ENCODE measurements at places on chromosomes 16 and 17.

DNA sequence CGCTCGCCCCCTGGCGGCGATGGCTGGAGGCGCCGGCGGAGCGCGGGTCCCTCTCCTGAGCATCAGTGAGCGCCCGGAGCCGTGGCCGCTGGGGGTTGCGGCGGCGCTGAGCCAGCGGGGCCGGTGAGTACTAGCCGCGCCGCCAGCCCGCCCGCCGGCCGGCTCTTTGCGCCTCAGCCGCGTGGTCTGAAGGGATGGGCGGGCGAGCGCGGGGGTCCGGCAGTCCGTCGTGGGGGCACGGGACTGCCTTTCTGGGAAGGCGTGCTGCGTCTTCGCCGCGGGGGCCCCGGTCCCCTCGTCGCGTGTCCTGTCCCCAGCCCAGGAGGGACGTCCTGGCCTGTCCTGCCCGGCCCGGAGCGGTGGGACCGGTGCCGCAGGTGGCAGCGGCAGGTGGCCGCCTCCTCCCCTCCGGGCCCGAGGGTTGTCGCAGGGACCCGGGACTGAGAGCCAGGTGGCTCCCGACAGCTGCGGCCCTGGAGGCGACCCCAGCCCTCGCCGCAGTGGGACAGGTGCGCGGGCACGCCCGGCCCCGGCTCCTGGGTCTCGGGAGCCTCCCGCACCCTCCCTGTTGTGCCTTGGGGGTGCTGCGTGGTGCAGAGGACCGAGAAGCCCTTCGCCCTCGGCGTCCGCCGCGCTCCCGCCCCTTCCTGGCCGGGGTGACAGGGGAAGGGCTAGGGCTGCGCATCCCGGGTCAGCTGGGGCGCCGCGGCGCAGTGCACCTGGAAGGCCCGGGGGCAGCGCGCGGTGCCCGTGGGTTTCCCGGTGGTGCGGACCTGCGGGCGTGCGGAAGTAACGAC, at the start of gene SPECC1:
SPECC1 (plus strand) TSS at position 58 of the 797 bp plus-strand sequence. CDS start 87,293 bp downstream, outside the sequence.
- peak; percentile 91 for DNase-seq

DNA sequence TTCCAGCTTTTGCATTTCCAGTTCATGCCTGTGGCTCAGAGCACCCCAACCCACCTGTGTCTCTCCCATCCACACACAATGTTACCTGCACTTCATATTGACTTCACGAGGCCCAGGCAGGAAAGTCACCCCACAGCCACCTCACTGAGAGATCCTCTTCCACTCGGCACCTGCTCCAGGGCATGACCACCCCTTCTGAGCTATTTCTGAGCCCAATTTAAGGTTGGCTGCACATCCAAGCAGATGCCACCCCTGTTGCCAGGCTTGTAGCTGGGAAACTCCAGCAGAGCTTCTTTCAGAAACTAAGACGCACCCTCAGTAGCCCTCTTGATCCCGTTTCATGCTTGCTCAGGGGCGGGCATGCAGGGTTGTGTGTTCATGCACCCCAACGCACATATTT, 88.4 kb downstream of the SOCS1 start:
- DNase-seq, result no peak

GRCh38 chr16:81627024-81627423, 152.1 kb upstream of the PLCG2 start:
- no peak for DNase-seq

GRCh38 chr17:29566473-29567303, at the start of gene ABHD15:
TSS of gene ABHD15 (minus strand) at chr17:29567037. CDS start at chr17:29566966, 71 bp downstream.
- DNase-seq, result peak; percentile 85

- no peak for DNase-seq
Observed at GRCh38 chr16:31493506-31494125, 10.7 kb downstream of the SLC5A2 start.

- DNase-seq, result no peak
Observed at GRCh38 chr17:74272731-74273201, 1.3 kb upstream of the DNAI2 start.

DNA sequence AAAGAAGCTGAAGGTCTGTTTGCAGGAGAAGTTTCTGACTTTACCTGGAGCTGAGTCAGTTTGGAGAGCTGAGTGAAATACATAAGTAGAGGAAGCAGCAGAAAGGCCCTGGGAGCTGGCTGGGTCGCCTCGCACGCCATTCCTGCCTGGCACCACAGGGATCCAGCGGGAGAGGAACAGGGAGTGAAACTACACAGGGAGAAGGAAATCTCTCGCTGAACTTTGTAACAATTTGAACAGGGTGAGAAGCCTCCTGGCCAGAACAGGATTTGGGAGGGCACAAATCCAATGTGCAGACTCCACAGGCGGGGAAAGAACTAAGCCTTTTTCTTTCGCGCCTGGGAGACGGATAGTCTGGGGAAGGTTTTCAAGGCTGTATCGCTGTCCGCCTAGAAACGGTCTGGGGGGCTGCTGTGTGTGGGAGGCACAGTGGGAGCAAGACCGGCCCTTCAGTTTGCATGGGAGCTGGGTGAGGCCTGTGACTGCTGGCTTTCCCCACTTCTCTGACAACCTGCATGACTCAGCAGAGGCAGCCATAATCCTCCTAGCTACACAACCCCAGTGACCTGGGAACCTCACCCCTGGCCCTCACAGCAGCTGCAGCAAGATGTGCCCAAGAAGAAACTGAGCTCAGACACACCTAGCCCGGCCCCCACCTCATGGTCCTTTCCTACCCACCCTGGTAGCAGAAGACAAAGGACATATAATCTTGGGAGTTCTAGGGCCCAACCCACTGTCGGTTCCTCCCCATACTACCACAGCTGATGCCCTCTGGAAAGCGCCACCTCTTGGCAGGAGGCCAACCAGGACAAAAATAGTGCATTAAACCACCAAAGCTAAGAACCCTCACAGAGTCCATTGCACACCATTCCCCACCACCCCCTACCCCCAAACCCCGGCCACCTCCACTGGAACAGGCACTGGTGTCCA, 778.6 kb downstream of the KCNJ2 start:
- no peak for DNase-seq

- DNase-seq, result no peak
Observed at GRCh38 chr17:74603037-74603635, 11.1 kb upstream of the CD300LD start.

DNA sequence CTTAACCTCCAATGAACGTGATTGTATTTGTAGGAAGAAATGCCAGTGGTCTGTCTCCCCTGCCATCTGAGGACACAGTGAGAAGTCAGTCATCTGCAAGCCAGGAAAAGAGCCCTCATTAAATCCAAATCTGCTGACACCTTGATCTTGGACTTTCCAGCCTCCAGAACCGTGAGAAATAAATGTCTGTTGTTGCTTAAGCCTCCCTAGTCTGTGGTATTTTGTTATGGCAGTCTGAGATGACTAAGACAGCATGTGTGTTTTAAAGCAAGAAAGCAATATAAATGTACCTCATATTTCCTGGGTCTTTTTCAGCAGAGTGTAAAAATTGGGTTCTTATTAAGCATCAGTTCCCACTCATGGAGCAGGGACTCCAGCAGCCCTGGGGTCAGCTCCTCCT, 177.9 kb upstream of the NLRP1 start:
- no peak for DNase-seq

DNA sequence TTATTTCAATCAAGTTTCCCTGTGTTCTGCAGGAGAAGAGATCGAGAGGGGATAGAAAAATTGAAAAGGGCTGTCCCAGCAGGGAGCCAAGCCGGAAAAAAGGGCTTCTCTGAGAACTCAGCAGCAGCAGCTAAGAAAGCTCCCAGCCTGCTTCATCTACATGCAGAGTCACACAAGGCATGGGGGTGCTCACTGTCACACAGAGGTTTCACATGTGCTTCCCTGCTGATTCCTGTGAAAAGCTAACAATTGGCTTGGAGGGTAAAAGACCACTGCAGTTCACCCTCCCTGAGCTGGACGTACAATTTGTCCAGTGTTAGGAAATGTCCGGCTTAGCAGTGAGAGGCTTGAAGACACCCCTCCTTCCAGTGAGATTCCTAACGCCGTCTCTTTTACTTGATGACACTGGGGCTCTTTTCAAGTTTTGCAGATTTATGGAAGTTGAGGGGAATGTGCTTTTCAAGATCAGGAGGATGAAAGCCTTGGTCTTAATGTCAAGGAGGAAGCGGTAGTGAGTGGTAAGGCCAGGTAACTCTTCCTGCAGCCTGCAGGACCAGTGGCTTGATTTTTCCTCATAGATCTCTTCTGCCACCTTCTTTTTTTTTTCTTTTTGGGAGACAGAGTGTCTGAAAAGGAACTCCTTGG, 85.6 kb downstream of the WNT3 start:
- DNase-seq, result no peak

DNA sequence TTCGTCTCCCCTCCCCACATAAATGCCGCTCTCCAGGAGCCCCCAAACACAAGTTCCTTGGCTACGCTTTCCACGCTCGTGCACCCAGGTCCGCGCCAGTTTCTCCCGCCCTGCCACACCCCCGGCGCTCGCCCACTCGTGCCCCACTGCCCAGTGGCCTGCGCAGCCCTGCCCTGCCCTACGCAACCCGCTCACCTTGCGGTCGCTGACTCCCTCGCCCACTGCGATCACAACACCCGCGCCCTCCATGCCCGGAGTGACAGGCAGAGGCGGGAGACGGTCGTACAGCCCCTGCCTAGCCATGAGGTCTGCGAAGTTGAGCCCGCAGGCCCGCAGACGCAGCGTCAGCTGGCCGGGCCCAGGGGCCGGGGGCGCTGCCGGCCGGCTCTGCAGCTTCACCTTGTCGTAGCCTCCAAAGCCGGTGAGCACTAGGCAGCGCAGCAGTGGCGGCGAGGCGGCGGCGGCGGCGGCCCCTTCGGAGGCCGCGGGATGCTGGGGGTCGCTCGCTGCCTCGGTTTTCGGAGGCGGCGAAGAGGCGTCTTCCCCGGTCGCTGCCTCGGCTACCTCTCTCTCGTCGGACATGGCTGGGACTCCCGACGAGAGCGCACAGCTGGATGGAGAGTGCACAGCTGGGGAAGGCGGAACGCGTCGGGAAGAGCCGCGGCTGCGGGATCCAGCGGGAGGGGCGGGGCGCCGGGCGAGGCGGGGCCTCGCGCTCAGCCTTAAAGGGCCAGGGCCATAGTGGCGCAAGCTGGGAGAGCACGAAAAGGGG, at the start of gene VAT1:
VAT1 (minus strand) TSS at position 645 of the 772 bp plus-strand sequence; CDS start at position 582, 63 bp downstream.
- peak; percentile 87 for DNase-seq

DNA sequence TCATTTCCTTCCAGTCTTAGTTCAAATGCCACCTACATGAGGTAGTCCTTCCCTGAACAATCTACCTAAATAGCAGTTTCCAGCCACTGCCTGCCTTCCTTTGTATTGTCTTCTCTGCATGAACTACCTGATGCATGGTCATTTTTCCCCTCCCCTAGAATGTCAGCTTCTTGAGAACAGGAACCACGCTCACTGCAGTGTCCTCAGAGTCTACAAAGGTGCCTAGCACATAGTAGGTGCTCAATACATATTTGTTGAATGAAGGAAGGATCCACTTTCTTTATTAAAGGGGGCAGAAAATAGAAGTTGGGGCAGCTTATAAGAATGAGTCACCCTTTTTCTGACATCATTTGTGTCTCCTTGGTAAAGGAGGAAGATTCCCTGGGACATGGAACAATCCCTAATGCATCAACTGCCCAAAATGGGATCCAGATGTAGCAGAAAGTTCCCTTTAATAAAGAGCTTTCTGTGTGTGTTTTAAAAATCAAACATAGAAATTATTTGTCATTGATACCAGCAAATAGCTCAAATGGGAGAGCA, 4.4 kb upstream of the CYLD start:
- no peak for DNase-seq

DNA sequence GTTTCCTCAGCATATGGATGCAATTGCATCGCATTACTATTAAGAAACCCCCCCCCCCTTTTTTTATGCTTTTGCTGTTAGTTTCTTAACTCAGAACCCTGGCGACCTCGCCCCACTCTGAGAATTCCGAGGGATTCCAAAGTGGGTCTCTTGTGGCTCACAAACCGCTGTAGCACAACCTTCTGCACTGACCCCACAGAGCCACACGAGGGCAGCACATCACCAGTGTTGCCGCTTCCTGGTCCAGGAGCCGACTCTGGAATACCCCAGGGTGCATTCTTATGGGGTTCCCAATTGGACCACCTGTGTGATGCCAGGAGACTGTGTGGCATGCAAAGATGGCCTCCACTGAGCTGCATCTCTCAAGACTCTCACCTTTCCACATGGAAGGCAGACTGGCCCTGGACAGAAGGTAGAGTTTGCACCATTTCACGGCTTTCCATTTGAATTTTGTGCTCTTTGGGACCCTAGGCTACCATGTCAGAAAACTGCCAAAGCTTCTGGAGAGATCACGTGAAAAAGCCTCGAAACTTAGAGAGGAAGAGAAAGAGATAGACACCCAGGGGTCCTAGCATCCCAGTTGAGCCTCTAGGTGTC, 432.7 kb upstream of the ASIC2 start:
- DNase-seq, result peak; percentile 54

GRCh38 chr16:77137045-77137444, 53.9 kb upstream of the MON1B start:
- no peak for DNase-seq

DNA sequence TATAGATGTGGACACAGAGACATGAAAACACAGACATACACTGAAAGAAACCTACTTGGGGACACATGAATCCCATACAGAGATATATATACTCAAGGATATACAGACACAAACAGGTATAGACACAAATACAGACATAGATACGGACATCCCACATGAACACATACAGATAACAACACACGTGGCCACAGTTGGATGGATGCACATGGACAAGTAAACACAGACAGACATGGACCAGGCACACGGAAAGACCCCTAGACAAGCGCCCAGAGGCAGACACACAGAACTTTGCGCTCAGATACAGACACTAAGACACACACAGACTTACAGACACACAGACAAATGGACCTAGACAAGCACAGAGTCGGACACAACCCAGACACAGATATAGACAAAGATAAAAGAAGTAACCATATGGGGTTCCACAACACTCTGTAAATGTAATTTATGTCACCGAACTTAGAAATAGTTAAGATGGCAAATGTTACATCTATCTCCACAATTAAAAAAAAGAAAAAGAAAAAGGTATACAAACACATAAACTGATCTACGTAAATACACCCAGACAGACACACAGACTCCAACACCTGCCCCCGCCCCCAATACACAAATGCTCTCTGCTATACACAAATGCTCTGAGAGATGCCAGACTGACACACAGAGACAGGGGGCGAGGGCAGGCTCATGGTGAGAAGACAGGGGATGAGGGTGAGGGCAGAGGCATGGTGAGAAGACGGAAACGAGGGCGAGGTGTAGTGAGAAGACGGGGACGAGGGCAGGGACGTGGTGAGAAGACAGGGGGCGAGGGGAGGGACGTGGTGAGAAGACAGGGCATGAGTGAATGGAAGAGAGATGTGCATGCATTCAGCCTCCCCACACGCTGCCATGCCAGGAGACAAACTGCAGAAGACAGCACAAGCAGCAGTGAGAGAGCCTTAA, 118.3 kb downstream of the SMG6 start:
- DNase-seq, result no peak

All from hematopoietic multipotent progenitor cell treated with erythropoietin and hydrocortisone succinate and interleukin-3 and kit ligand, for 4 days (in vitro differentiated cells).